ENCODE measurements at places on chromosomes 16 and 17. TPM values are rescaled to one million over a fixed set of nuclear protein-coding genes. Genes with fewer than 3 reads are reported as not detected.

PRDM7 gene
- polyA plus RNA-seq, result not detected

MYO18A gene
- polyA plus RNA-seq, result 18.6 TPM

MAPT gene
- polyA plus RNA-seq, result 1.5 TPM

TMEM98 gene
- polyA plus RNA-seq, result 47.1 TPM

TCF25 gene
- 88.9 TPM for polyA plus RNA-seq

ZNF18 gene
- polyA plus RNA-seq, result 3.5 TPM

ZC3H18 gene
- polyA plus RNA-seq, result 26.0 TPM

KRTAP1-5 gene
- 0.07 TPM for polyA plus RNA-seq

SOST gene
- polyA plus RNA-seq, result not detected

CD300H gene
- not detected for polyA plus RNA-seq

C17orf107 gene
- polyA plus RNA-seq, result 2.9 TPM

PRSS8 gene
- polyA plus RNA-seq, result 1.3 TPM

CCL7 gene
- polyA plus RNA-seq, result 6.6 TPM

RUNDC3A gene
- polyA plus RNA-seq, result 0.25 TPM

CMTR2 gene
- 6.2 TPM for polyA plus RNA-seq

CTRB1 gene
- polyA plus RNA-seq, result 1.8 TPM

SPAG9 gene
- polyA plus RNA-seq, result 15.9 TPM

PDILT gene
- polyA plus RNA-seq, result not detected

MT1M gene
- 1,265 TPM for polyA plus RNA-seq

PIRT gene
- polyA plus RNA-seq, result not detected

BIRC5 gene
- polyA plus RNA-seq, result 1.2 TPM

SPIRE2 gene
- polyA plus RNA-seq, result 3.4 TPM

CETP gene
- polyA plus RNA-seq, result 0.39 TPM

TM4SF5 gene
- polyA plus RNA-seq, result 0.12 TPM

USP43 gene
- 0.21 TPM for polyA plus RNA-seq

GUCY2D gene
- 0.15 TPM for polyA plus RNA-seq

SOX9 gene
- polyA plus RNA-seq, result 10.9 TPM

TEKT3 gene
- 0.71 TPM for polyA plus RNA-seq

SLC5A11 gene
- not detected for polyA plus RNA-seq

FNDC8 gene
- 0.03 TPM for polyA plus RNA-seq

SOCS3 gene
- polyA plus RNA-seq, result 33.1 TPM

ZG16B gene
- not detected for polyA plus RNA-seq

KRTAP9-7 gene
- not detected for polyA plus RNA-seq

METTL9 gene
- polyA plus RNA-seq, result 72.7 TPM

NEUROD2 gene
- 0.01 TPM for polyA plus RNA-seq

ZKSCAN2 gene
- polyA plus RNA-seq, result 1.1 TPM

GAS7 gene
- polyA plus RNA-seq, result 16.4 TPM

C16orf82 gene
- polyA plus RNA-seq, result not detected

CCDC78 gene
- polyA plus RNA-seq, result 0.98 TPM

MYH13 gene
- polyA plus RNA-seq, result not detected

MYH4 gene
- polyA plus RNA-seq, result not detected

ZNF319 gene
- polyA plus RNA-seq, result 4.5 TPM

KCNH4 gene
- polyA plus RNA-seq, result 0.06 TPM

RBBP6 gene
- 25.2 TPM for polyA plus RNA-seq

TMC5 gene
- polyA plus RNA-seq, result 0.34 TPM

SEPTIN12 gene
- polyA plus RNA-seq, result not detected

SETD1A gene
- polyA plus RNA-seq, result 5.1 TPM

CIBAR2 gene
- not detected for polyA plus RNA-seq

RNF43 gene
- 0.16 TPM for polyA plus RNA-seq

KRTAP3-2 gene
- not detected for polyA plus RNA-seq

ABCC12 gene
- not detected for polyA plus RNA-seq

GRAP gene
- polyA plus RNA-seq, result 3.5 TPM

WNT3 gene
- polyA plus RNA-seq, result 0.71 TPM

XAF1 gene
- polyA plus RNA-seq, result 21.0 TPM

SLC9A5 gene
- polyA plus RNA-seq, result 0.26 TPM

ABCA6 gene
- 30.0 TPM for polyA plus RNA-seq

GLP2R gene
- 0.58 TPM for polyA plus RNA-seq
